CD4-positive, alpha-beta T cell treated with Interleukin-4 for 4 hours (primary cell): ENCODE measurements at places on chromosomes 12 and 14.

DNA sequence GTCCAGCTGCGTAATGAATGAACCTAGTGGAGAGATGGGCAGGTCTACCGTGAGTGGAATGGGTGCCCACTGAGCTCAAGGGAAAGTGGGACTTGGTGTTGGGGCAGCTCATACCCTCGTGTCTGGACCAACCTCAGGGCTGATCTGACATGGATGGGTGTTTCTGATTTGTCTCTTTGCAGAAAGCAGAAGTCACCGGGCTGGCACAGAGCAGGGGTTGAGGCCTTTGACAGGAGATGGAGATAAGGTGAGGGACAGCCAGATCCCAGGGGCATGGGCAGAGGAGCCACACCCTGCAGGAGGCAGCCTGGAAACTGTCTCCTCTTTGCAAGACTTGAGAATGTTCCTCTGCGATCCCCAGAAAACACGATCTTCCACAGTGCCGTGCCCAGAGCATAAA lies 20.9 kb upstream of the PPP1CC start:
- DNase-seq, result no peak

GRCh38 chr12:42217656-42218055 lies 20.4 kb downstream of the YAF2 start:
- no peak for DNase-seq

DNA sequence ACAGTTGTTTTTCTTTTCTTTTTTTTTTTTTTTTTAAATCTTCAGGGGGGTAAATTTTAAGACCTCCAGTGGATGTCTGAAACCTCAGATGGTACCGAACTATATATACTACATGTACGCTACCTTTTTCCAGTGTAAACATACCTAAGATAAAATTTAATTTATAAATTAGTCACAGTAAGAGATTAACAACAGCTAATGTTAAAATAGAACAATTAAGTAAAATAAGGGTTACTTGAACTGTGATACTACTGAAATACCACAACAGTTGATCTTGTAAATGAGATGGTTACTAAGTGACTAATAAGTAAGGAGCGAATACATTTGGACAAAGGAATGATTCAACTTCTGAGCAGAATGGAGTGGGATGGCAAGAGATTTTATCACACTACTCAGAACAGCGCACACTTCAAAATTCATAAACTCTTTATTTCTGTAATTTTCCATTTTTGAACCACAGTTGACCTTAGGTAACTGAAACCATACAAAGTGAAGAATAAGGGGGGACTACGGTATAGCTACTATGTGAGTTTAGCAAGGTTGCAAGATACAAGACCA lies 80.5 kb upstream of the PCED1B start:
- no peak for DNase-seq

DNA sequence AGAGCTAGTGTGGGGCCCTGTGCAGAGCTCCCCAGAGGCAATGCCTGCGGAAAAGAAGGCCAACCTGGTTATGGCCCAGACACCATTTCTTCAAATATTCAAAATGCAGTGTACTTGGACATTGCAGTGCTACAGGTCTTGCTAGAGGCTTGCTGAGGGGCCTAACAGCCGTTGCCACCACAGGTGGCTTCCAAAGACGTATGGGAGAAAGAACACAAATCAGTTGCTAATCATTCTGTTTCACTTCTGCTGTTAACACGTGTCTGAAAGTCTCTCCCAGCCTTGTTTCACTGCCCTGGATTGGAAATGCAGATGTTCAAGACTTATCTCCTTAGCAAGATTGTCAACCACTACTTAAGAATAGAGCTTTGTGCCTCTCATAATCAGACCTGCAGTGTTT lies 925.9 kb downstream of the GALC start:
- no peak for DNase-seq

- no peak for DNase-seq
Observed at GRCh38 chr12:61717986-61718385, 542.2 kb upstream of the USP15 start.

- DNase-seq, result no peak
Observed at GRCh38 chr14:47539031-47539461, 136.4 kb downstream of the MDGA2 start.

DNA sequence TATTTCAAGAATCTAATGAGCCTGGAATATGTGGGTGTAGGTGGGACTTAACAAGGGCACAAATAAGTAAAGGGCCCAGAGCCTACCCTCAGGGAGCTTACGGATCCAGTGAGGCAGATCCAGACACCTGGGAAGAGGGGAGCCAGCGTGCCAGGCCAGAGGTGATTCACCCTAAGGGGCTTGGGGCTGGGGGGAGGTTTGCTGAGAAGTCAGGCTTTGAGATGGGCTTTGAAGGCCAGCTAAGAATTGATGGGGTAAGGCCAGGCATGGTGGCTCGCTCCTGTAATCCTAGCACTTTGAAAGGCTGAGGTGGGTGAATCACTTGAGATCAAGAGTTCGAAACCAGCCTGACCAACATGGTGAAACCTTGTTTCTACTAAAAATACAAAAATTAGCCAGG lies 695 bp upstream of the MMP19 start:
- no peak for DNase-seq
